Daoy (cell line): ENCODE measurements at places on chromosomes 1 and 21. TPM values are rescaled to one million over a fixed set of nuclear protein-coding genes. Genes with fewer than 3 reads are reported as not detected.

- no peak for DNase-seq
These were observed 20.2 kb upstream of the POGZ start for GRCh38 chr1:151479462-151479861.

DNA sequence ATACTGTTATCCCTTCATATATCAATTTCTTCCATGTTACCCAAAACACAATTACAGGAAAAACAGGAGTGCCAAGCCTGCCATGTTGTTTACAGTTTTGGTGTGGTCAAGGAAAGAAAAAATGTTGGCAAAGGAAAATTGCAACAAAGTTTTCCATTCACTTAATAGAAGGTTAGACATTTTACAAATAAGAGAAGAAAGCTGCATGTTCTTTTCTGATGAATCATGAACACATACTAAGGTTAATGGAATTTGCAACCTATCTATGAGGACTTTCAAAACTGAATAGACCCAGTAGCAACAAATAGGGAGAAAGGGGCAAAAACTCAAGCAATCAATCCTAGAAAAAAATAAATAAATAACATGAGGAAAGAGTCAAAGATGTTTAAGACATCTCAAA is 556.7 kb downstream of the DPYD start:
- DNase-seq = no peak

The MRPL55 gene
- total RNA-seq = 88.6 and 137 TPM in 2 replicates

GRCh38 chr1:165695031-165695430 is 3.3 kb downstream of the ALDH9A1 start:
- DNase-seq = no peak

GRCh38 chr1:33007190-33008050 is 29.3 kb downstream of the AK2 start:
- peak; percentile 87 for DNase-seq
